RWPE2 (cell line): ENCODE measurements at places on chromosomes 5 and 9.

DNA sequence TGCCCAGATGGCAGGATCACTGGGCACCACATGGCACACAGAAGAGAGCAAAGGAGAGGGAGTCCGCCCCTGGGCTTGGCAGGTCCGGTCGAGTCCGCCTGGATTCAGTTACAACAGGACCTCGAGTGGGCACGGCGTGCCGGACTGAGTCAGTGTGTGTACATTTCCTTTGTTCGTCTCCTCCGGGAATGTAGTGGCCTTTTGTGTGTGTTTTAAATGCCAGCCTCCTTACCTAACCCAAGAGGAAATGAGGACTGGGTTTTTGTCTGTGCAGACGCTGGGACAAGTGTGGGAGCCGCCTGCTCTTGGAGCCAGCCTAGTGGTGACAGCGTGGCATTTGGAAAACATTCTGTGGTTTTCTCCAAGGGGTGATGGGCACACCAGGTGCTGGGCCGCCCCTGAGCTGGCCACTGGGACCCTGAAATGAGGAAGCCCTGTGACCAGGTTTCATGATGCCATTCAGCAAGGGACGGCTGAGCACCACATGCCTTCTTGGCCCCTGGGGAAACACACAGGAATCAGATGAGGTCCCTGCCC, 9.6 kb downstream of the NEK6 start:
- DNase-seq, result peak; percentile 87

- no peak for DNase-seq
Measured at GRCh38 chr5:143740956-143741355, 71.0 kb upstream of the HMHB1 start.

- DNase-seq, result no peak
Measured at GRCh38 chr9:21782205-21782604, 20.2 kb upstream of the MTAP start.

- no peak for DNase-seq
Measured at GRCh38 chr5:14671414-14671813, 6.9 kb downstream of the OTULIN start.

GRCh38 chr5:37860206-37860605, 20.4 kb upstream of the GDNF start:
- DNase-seq, result no peak

- DNase-seq, result peak; percentile 61
Measured at GRCh38 chr9:752201-752600, 89.3 kb upstream of the DMRT1 start.

- no peak for DNase-seq
Measured at GRCh38 chr5:172840432-172841154, 6.5 kb downstream of the ERGIC1 start.

DNA sequence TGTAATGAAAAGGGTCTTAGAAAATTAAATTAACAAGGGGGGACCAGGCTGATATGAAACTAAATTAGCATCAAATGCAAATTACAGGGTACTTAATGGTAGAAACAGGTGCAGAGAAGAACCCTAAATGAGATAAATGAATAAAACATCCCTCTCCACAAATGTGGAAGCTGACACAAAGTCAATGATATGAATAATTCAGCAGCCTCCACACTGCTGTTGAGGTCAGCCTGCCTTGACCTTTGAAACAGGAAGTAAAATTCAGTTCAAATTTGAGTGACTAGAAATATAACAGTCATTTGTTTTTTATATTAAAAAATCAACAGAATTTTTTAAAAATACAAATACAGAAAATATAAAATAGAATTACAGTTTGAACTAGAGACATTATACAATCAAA, 40.0 kb downstream of the EBF1 start:
- no peak for DNase-seq

DNA sequence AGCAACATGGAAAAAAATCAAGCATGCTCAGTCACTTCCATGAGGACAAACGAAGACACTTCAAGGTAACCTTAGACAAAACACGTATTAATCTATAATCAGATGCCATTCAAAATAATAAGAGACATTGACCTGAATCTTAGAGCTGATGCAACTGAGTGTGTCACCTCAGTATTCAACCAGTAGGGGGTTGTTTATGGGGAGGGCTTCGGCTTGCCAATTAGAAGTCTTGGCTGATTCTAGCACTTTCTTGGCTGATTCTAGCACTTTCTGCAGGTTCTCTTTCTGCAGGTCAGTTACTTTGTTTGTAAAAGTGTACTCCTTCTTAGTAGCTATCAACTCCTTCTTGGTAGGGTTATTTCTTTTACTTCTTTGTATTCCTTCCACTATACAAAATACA, 317.6 kb downstream of the ENC1 start:
- DNase-seq, result no peak

DNA sequence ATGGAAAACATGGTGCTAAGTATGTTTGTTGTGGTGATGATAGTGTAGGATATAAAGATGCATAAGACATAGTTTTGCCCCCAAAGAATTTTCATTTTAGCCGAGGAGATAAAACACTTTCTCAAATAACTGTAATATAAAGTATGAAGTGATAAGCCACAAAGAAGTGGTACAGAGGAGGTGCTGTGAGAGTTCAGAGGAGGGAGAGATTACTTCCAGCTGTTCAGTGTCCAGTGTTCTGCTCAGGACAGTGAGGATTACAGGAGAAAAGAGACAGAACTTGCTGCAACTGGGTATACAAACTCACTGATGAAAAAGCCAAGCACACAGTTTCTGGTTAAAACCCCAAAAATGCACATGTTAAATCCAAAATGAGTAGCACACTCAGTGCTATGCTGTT, 309.3 kb downstream of the KIAA0825 start:
- DNase-seq, result no peak
